ENCODE measurements at places on chromosomes 7 and 10.
A peak's percentile ranks its signal among the peaks of the same experiment; 100 is the strongest.

- DNase-seq: no peak
These were observed 675.2 kb downstream of the PHTF2 start for GRCh38 chr7:78473571-78474301.

- no peak for DNase-seq
These were observed 87.9 kb upstream of the KAT6B start for GRCh38 chr10:74738542-74738941.

- DNase-seq: no peak
These were observed 411.8 kb downstream of the ARL4A start for GRCh38 chr7:13099154-13099795.

GRCh38 chr7:115816318-115816974 is 214.1 kb downstream of the TFEC start:
- DNase-seq: no peak

DNA sequence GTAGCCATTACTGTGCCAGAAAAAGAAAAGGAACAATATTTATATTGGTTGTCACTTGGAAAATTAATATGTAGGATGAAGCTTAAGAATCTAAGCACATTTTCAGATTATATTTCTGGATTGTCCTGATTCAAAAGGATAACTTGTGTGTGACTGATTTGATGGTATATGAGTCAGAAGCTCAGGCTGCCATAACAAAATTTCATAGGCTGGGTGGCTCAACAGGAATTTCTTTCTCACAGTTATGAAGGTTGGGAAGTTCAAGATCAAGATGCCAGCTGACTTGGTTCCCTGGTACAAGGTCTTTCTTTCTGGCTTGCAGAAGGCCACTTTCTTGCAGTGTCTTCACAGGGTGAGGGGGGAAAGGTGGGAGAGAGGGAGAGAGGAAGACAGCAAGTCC is 108.5 kb downstream of the ST7 start:
- no peak for DNase-seq

DNA sequence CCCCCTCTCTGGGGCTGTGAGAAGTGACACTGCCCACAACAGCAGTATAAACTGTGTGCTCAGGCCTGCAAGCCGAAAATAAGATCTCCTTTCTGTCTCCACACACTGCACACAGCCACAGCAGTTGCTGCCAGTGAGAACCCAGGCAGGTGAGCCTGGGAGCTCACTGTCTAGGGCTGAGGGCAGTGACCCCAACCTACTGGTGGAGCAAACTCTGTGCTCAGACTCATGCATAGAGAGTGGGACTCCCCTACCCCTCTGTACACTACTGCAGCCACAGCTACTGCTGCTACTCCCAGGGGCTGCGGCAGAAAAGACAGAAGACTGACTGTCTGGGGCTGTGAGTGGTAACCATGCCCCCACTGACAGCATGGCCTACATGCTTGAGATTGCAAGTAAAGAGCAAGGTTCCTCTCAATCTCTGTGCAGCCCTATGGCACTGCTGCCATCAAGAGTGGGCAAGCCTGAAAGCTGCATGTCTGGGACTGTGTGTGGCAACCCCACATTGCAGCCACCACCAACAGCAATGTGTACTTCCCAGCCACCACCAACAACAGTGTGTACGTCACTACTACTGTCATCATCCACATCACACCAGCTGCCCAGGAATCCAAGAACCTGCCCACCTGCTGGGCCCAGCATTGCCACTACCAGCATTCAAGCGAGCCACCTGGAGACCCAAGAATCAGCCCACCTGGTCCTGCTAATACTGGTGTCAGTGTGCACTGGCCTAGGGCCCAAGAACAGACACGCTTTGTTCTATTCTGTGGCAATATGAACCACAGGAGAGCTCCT is 226.1 kb downstream of the XPNPEP1 start:
- no peak for DNase-seq

- DNase-seq: peak; percentile 22
These were observed 14.5 kb upstream of the CPA1 start for GRCh38 chr7:130365511-130366441.

GRCh38 chr10:100972115-100972903 is 3.0 kb downstream of the SEMA4G start:
- no peak for DNase-seq

GRCh38 chr7:73681031-73681430 is 2.2 kb downstream of the DNAJC30 start:
- DNase-seq: no peak

DNA sequence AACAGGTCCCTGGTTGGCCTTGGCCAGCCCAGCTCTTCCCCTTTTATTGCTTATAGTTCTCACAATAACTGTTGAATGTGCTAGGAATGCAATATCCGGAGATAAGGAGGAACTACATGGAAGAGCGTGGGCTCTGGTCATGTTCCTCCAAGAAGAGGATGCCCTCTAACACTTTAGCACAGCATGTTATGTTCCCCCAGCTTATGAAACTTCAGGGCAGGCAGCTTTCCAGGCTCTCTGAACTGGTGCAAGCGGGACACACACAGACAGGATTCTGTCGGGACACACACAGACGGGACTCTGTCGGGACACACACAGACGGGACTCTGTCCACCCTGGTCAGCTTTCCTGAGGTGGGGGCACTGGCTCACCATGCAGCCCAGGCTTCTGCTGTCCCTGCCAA is 141.6 kb downstream of the PKD1L1 start:
- DNase-seq: no peak

- DNase-seq: peak; percentile 32
These were observed 151.8 kb upstream of the YAE1 start for GRCh38 chr7:39414224-39415035.

GRCh38 chr7:64758151-64758550 is 36.1 kb upstream of the ZNF138 start:
- no peak for DNase-seq

DNA sequence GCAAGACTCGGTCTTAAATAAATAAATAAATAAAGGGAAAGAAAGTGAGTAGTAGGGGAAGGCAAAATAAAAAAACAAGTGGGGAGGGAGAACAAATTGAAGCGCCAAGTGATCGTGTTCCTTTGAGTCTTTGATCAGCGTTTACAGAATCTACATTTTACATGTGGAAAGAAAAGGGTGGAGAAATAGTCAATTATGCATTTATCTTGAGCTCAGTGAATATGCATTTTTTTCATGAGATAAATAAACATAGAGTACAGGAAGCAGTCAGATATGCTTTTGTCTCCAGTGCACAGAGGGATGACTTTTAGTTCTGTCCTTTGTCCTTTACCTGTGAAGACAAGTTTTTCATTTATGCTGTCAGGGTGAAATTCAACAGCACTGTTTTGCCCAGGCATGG is 6.1 kb upstream of the GUSB start:
- no peak for DNase-seq

All from stimulated activated CD4-positive, alpha-beta T cell treated with anti-CD3 and anti-CD28 coated beads, Interleukin-2, amount 100 ng/mL, for 24 hours (primary cell).